ENCODE measurements at places on chromosomes 2 and 18.

DNA sequence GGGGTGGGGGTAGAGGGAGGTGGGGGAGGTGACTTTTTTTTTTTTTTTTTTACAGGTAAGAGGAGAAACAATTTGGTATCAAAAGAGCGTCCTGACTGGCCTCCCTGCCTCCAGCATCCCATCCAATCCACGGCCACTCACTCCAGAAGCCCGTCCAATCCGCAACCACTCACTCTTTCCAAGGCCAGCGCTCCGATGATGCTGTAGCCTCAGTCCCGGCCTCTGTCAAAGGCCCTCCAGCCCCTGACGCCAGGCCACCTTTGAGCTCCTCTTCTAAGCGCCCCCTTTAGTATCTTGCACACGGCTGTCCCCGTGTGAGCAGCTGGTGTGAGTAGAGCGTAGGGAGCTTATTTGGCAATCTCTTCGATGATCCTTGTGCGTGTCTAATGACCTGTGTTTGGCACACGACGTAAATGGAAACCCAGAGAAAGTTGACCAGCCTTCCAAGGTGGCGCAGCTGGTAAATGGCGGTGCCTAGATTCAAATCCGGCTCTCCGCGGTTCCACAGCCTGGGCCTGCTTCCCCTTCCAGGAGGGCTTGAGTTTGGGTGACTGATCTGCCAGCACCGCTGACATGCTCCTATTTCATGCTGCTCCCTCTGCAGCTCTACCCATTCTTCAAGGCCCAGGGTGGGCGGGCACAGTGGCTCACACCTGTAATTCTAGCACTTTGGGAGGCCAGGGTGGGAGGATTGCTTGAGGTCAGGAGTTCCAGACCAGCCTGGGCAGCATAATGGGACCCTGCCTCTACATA, 23.8 kb upstream of the PXDN start:
- no peak for DNase-seq

DNA sequence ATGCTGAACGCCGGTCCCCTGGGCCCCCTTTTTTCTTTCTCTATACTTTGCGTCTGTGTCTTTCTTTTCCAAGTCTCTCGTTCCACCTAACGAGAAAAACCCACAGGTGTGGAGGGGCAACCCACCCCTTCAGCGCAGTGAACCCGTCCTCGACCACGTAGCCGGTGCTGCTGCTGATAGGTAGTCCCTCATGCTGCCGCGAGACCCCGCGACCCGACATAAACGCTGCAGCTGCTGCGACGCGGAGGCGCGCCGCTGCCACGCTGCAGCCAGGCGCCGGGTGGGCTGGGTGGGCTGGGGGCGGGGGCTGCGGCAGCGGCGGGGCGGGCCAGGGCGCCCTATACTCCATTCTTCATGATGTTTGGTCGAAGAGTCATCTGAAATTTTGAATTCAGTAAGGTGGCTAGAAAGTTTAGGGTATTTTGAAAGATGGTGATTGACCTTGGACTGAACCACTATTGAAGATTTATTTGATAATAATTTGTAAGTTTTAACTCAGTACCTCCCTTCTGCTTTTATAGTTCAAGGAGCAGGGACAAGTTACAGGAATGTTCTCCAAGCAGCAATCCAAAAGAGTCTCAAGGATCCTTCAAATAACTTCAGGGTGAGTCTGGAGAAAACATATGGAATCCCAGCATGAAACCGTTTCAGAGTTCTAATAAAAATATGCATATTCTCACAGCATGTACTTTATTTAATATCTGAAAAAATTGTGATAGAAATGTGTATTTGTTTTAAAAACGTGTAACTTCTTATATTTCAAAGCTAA, 24.1 kb downstream of the CFLAR start:
- DNase-seq = no peak

DNA sequence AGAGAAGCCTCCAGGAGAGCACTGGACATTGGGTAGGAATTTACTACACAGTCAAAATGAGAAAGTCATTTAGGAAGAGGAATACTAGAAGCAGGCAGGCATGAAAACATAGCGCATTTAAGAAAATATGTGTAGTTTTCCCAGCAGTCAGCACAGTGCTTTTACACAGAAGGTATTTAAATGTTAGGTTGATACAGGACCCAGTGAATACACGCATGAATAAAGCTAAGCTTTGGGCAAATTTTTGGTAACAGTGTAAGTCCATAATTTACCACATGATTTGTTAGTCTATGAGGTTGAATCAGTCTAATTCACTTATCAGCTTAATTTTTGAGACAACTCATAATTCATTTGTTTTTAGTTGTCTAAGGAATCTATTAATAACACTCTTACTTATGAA, 421.7 kb upstream of the CDH20 start:
- no peak for DNase-seq

GRCh38 chr2:149132339-149132738, 93.8 kb downstream of the LYPD6B start:
- no peak for DNase-seq

- DNase-seq = no peak
Observed at GRCh38 chr2:82748653-82749052, 1710.4 kb downstream of the SUCLG1 start.

DNA sequence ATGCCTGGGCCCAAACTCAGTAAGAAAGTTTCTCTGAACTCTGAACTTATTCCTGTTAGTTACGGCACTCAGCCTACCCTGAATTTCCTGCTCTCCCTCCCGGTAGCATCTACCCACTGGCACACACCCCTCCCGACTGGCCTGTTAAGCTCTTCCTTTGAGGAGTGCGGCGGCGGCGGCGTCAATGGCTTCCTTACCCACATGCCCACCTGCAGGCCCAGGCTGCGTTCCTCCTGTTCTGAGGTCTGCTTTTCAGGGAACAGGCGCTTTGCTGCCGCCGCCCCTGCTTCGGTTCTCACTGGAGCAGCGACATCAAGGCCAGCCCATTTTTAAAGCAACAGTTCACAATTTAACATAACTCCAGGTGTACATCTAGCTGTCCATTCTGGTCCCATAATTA, 432.4 kb downstream of the DCDC2C start:
- DNase-seq = no peak

DNA sequence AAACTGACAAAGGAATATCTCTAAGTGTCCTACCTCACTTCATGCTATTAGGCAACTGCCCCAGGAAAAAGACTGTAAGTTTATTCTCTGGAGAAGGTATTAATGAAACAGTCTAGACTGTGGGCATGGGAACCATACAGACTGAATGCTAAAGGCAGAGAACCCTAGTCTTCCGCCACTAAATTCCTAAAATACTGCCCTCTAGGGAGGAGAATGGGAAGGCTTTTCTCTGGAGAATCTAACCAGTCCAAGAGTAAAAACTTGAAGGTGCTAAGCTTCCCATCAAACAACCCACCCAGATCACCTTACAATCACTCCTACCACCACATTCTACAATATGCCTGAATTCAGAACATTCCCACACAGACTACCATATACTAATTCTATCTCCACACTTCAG, 3.4 kb downstream of the SRBD1 start:
- peak; percentile 69 for DNase-seq

DNA sequence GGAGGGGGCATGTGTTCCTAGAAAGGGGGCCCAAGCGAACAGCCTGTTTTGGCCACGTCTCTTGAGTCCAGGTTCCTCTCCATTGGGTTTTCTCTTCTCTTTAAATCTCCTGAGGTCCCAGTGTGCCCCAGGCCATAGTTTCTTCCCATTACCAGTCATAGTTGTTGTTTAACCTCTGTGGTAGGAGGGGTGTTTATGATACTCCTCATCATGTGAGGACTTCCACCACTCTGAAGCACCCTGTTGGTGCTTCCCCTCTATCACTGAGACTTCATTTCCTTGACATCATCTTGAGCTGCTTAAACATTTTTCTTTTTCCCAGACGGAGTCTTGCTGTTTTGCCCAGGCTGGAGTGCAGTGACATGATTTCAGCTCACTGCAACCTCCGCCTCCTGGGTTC, 45.9 kb downstream of the WIPF1 start:
- no peak for DNase-seq

- DNase-seq = no peak
Observed at GRCh38 chr2:5951471-5951870, 259.3 kb downstream of the SOX11 start.

- DNase-seq = no peak
Observed at GRCh38 chr2:108621687-108622681, 87.7 kb downstream of the LIMS1 start.

DNA sequence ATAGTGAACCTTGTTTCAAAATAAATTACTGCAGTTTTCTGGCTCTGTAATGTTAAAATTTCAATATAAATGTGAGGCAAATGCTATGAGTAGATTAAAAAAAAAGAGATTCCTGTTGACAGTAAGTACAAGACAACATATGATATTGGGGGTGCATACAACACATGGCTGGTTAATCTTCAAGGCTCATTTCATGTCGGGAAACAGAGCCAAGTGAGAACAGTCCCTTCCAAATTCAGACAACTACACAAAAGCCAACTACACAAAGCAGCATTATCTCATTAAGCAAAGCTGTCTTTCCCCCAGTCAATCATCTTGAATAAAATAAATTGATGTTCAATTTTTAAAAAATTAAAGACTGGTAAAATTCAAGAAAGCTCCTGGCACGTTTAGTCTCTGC, 549.2 kb downstream of the CCDC85A start:
- DNase-seq = no peak

DNA sequence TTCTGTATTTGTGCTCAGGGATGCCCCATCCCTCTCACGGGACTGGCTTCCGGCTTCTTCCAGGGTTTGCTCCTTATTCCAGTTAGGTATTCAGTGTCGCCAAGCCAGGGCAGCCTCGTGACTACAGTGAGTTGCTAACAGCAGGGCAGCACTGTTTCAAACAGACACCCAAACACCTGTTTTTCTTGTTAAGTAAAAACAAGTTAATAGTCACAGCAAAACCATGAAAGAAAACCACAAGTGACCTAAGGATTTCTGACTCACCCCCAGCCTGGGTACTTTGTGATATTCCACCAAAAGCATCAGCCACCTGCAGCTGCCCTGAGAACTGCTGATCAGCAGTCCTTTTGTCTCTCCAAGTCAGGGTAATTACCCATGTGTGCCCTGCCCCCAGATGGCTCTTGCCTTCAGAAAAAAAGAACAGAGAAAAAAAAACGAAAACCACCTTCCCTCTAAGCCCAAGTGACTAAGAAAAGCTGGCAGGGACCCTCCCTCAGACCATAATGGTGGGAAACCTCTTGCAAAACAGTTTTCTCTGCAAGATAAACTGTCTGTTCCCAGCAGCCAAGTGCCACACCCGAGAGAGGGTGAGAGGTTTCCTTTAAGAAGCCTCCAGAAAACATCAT, 178.2 kb downstream of the ANAPC1 start:
- peak; percentile 81 for DNase-seq

DNA sequence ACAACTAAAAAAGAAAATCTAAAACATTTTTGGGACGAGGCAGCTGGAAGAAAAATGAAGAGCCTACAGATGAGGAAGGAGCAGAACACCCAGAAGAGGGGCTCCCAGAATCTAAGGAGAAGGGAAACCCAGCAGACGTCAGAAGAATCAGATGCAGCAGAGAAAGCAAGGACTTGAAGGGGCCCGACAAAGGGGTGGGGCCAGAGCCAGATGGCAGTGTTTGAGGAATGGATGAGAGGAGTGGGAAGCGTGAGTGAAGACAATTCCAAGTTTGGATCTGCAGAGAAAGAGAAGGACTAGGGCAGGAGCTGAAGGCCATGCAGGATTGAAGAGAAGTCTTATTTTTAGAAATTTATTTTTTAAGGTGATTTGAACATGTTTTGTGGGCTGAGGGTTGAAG, 19.3 kb downstream of the PTMA start:
- DNase-seq = no peak

GRCh38 chr2:207083361-207084110, 82.2 kb downstream of the KLF7 start:
- no peak for DNase-seq

DNA sequence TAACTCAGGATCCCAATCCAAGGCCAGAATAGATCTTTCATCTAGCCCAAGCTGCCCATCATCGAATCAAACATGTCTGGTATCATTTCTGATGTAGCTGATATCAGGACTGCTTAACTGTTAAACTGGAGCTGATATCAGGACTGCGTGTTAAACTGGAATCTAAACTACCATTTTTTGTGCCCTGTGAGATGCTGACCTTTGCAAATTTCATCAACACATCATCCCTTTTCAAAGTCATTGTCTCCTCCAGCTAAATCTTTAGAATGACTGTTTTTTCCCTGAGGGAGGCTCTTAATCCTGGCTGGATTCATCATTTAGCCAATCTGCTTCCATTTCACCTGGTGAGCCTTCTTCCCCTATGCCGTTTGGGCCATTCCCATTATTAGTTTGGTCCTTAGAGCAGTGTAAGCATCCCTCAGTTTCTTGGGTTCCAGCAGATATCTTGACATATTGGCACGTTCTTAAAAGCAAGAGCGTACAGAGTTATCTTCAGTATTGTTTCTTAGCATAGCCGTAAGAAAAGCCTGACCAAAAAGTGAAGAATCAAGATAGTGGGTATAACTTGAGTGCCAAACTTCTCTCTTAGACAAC, 12.3 kb downstream of the RPL31 start:
- no peak for DNase-seq

DNA sequence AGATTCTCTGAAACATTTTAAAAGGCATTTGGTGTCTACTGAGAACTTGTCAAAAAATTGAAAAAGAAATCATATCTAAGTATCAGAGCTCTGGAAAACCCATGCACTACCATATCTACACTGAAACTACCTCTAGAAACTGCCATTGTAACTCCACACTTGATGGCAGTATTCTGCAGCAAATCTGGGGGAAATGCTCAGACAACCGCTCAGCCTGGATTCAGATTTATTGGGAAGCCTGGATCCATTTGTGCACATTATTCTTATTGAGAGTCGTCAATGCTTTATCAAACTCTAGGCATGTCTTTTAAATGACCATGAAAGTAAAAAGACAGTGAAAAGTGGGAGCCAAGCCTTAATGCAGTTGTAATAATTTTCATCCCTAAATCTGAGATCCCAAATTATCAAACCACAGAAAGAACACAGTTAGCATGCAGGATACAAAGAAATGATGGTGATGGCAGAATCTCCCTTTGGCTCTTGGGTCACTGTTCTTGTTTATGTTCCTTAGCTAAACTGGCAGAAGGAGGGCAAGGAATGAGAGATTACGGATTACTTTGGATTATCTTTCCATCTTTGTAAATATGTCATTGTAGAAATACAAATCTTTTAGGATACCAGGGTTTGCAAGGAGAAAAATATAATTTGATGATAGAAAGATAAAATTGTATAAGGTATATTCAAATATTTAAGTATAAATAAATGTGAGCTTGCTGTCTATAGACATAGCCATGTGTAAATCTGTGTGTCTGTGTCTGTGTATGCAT, 512.1 kb upstream of the SYT4 start:
- no peak for DNase-seq

- DNase-seq = no peak
Observed at GRCh38 chr2:50641633-50642032, 390.3 kb downstream of the NRXN1 start.

- DNase-seq = no peak
Observed at GRCh38 chr2:85448461-85449213, 30.1 kb downstream of the SH2D6 start.

DNA sequence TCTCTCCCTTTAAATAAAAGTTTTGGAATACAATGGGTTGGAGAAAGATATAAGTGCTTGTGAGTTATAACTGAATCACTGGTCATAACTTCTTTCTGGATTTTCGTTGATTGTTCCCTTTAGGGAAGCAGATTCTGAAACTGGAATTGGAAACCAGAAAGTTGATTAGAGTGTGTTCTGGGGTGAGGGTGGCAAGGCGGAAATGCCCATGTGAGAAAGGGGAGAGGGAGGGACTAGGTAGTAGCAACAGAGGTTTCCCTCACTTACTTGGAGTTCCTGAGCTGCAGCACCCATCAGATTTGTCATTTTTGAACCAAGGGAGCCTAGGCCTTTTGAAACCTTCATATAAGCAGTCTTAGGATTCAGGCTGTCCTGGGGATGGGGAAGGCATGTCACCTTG, 453.4 kb downstream of the KCNJ3 start:
- DNase-seq = no peak

- DNase-seq = no peak
Observed at GRCh38 chr18:68733707-68734106, 18.8 kb upstream of the TMX3 start.
